RPMI7951 (cell line): ENCODE measurements at places on chromosomes 7 and 10. TPM values are rescaled to one million over a fixed set of nuclear protein-coding genes. Genes with fewer than 3 reads are reported as not detected.

- DNase-seq = no peak
Observed at GRCh38 chr7:8433477-8434289, at the start of gene NXPH1. Gene NXPH1, plus strand, starts transcription at chr7:8433609.

DNA sequence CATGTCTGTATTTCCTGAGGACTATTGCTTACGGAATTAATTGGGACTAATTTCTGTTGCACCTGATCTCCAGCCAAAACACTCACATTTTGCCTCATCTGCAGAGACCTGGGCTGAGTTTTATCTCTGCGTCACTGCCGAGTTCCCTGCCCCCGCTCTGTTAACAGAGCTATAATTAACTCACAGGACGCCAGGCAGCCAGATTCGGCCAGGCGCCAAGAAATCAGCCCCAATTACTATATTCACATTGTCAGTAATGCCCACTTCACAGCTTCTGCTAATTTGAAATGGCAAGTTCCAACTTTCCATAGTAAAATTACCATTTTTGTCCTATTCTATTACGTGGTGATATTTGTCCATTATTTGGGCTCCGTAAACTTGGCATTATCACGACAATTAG lies 130.5 kb downstream of the CUX1 start:
- peak; percentile 45 for DNase-seq

GRCh38 chr7:51067258-51067657 lies 249.4 kb downstream of the COBL start:
- no peak for DNase-seq

GRCh38 chr10:133532871-133533270 lies 5.7 kb downstream of the CYP2E1 start:
- no peak for DNase-seq

GRCh38 chr7:51082096-51082840 lies 234.3 kb downstream of the COBL start:
- no peak for DNase-seq

Gene DMBT1
- total RNA-seq = under 0.01 and 0.10 TPM in 2 replicates

DNA sequence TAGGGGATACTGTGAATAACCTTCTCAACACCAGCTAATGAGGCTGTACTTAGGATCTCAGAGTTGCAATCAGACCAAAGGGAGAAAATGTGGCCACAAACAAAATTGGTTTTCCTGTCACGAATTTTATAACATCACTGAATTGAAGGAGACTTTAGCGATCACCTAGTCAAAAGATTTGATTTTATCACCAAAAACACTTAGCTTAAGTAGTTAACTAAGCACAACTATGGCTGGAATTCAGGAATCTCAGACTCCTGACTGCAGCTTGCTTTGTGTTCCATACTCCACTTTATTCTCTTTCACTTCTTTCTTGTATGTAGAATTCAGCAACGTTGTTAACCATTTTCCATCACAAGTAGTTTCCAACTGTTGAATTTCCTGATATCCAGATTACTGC lies 152.0 kb downstream of the SLC16A9 start:
- no peak for DNase-seq

GRCh38 chr7:44787041-44787440 lies 9.4 kb upstream of the PPIA start:
- DNase-seq = no peak

GRCh38 chr10:59905731-59906416 lies 482 bp downstream of the CCDC6 start:
- DNase-seq = peak; percentile 6

- no peak for DNase-seq
Observed at GRCh38 chr10:49023752-49024151, 84.1 kb upstream of the LRRC18 start.

DNA sequence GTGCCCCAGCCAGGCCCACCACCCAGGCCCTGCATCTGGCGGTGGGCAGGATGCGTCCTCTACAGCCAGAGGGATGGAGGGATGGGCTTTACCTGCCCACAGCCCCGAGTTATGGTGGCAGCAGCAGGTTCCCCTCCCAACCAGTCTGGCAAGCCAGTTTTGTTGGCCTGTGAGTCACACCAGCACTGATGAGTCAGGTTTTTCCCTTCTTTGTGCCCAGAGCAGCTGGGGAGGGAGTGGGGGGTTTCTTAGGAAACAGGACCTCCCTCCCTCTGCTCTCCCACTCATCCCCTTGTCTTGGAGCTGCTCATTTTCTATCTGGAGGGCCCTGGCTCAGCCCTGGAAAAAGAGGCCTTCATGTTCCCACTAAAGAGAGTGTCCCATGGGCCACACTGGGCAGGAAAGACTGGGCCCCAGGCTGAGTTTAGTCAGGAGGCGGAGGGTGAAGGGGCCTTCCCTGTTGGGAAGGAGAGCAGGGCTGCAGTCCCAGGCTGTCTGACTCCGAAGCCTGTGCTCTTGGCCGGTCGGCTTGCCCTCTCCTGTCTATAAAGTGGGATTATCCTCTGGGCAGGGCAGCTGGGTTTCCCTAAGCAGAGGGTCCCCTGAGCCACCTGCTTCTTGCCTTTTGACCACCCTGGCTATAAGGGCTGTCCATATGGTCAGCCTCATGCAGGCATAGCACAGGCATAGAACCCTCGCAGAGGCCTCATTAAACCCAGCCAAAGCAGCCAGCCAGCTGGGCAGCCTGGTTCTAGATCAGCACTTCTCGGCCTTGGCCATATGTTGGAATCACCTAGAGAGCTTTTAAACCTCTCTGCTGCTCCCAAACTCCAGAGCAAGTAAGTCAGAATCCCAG lies 30.2 kb upstream of the ANKRD2 start:
- peak; percentile 94 for DNase-seq

GRCh38 chr7:30709549-30709948 lies 27.3 kb upstream of the CRHR2 start:
- DNase-seq = no peak

Gene DDC
- 0.39 TPM in 1 of 2 replicates, not detected in the other for total RNA-seq
